ENCODE measurements at places on chromosomes 7 and 10. TPM values are rescaled to one million over a fixed set of nuclear protein-coding genes. Genes with fewer than 3 reads are reported as not detected.

The C1QL3 gene
- total RNA-seq = not detected

- H3K4me3 ChIP-seq = no peak overlapping the region
- H3K27ac ChIP-seq = no peak overlapping the region
- H3K4me1 ChIP-seq = no peaks in the 10 kb centered on the region
- no peaks in the 10 kb centered on the region for H3K27me3 ChIP-seq
- DNase-seq = no peak
Observed at GRCh38 chr7:115676080-115676479, 354.5 kb downstream of the TFEC start.

DNA sequence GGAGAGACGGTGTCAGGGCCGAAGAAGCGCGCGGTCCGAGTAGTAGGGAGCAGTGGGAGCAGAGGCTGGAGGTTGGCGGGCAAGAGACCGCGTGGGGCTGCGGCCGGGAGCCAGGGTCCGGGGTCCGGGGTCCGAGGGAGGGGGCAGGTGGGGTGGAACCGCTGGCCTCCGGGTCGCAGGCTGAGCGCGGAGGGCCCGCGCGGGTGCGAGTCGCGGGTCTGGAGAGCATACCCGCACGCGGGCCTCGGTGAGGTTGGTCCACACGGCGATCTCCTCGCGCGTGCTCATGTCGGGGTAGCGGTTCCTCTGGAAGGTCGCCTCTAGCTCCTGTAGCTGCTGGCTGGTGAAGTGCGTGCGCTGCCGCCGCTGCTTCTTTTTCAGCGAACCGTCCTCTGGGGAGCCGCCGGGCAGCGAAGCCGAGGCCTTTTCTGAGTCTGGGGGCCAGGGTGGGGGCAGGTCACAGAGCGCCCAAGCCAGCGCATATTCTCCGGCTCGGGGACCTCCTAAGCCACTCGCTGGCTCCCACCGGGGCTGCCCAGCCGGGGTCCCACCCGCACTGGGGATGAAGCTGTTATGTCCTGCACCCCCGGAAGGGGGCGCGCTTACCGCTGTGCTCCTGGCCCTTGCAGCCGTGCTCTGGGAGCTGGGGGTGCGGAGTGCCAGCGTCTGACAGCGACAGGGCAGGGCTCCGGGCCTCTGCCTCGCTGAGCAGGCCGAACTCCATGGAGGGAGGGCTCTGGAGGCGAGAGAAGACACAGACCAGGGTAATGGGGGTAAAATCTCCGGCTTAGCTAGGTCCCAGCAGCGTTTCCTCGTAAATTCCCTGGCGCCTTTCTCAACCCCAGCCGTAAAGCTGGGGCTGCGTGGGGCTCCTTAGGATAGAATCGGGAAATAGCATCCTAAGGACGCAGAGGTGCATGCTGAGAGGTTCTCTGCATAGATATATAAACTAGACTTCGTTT, 5.5 kb downstream of the ELOVL3 start:
- H3K27me3 ChIP-seq = peaks cover 23% of the 10 kb centered on the region
- H3K4me1 ChIP-seq = peaks cover 23% of the 10 kb centered on the region
- peak; percentile 65 for DNase-seq

GRCh38 chr10:122509323-122509722, 48.0 kb downstream of the HTRA1 start:
- H3K4me1 ChIP-seq = peaks cover 5% of the 10 kb centered on the region
- H3K27ac ChIP-seq = no peak overlapping the region
- no peaks in the 10 kb centered on the region for H3K36me3 ChIP-seq
- no peak overlapping the region for H3K4me3 ChIP-seq
- H3K27me3 ChIP-seq = no peaks in the 10 kb centered on the region

DNA sequence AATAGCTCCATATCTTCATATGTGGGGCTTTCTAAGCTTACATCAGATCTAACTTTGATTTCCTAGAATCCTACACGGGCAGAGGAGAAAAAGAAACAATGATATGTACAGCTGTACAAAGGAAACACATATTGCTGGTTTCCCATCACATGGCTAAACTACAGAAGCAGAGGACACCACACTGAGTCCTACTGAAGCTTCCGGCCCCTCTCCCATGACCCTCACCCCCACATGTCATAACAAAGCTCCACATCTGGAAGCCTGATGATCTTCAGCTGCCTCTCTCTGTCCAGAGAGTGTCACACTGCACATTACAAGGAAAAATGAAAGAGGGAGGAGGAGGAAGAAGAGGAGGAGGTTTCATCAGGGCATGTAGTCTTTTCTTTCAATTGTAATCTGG, 14.0 kb downstream of the SLC16A12 start:
- H3K4me1 ChIP-seq = no peaks in the 10 kb centered on the region
- H3K27ac ChIP-seq = no peak overlapping the region
- no peak for DNase-seq
- peaks cover 10% of the 10 kb centered on the region for H3K27me3 ChIP-seq
- H3K4me3 ChIP-seq = no peak overlapping the region
